ENCODE measurements at places on chromosomes 5 and 9. TPM values are rescaled to one million over a fixed set of nuclear protein-coding genes. Genes with fewer than 3 reads are reported as not detected.

Gene GARIN3
- total RNA-seq = 0.30 TPM

Gene ZNF367
- 19.6 TPM for total RNA-seq

Gene PCDHGA11
- total RNA-seq = 0.39 TPM

Gene C9orf50
- total RNA-seq = not detected

Gene SLC45A2
- not detected for total RNA-seq

Gene MRPL50
- total RNA-seq = 14.2 TPM

Gene CLIC3
- total RNA-seq = not detected

Gene MAMDC4
- total RNA-seq = 19.0 TPM

Gene SPACA9
- 1.1 TPM for total RNA-seq

Gene FAM78A
- 55.3 TPM for total RNA-seq

Gene MARCOL
- not detected for total RNA-seq

Gene ARL14EPL
- total RNA-seq = not detected

Gene MCTP1
- total RNA-seq = not detected

Gene SLCO6A1
- not detected for total RNA-seq

Gene ZNF879
- total RNA-seq = 2.3 TPM

Gene PRR7
- 13.0 TPM for total RNA-seq

Gene UBAP1
- total RNA-seq = 33.6 TPM

Gene BAAT
- total RNA-seq = not detected

Gene PCDHB5
- not detected for total RNA-seq

Gene EDIL3
- total RNA-seq = not detected

Measured in activated T-helper 2 cell treated with anti-CD3 and anti-CD28 coated beads, Interferon-gamma antibody, Interleukin-2, Interleukin-4, amounts not matched to agents 10 μg/mL and 5 μg/mL and 100 μg/mL, durations not matched to agents 14 hours and 24 hours and 36 hours (primary cell).